ENCODE measurements at places on chromosomes 13 and 19.

- DNase-seq: peak; percentile 61
These were observed 475.8 kb downstream of the FOXO1 start for GRCh38 chr13:40190641-40191100.

GRCh38 chr13:49450105-49450819 lies 6.2 kb downstream of the SETDB2 start:
- no peak for DNase-seq

DNA sequence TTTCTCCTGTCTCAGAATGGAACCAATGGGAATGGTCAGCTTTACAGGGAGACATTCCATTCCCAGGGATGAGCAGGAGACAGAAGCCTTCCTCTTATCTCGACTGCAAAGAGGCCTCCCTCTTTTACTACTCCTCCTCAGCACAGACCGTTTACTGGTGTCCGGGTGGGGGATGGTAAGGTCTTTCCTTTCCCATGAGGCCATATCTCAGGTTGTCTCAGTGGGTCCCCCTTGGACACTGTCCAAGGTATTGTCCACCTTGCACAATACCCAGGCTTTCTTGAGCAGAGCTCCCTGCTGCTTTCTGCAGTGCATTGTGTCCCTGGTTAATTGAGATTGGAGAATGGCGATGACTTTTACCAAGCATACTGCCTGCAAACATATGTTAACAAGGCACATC lies 7.5 kb upstream of the ZNF808 start:
- DNase-seq: no peak

- peak; percentile 32 for DNase-seq
These were observed 848 bp upstream of the CEBPA start for GRCh38 chr19:33302974-33303790.

DNA sequence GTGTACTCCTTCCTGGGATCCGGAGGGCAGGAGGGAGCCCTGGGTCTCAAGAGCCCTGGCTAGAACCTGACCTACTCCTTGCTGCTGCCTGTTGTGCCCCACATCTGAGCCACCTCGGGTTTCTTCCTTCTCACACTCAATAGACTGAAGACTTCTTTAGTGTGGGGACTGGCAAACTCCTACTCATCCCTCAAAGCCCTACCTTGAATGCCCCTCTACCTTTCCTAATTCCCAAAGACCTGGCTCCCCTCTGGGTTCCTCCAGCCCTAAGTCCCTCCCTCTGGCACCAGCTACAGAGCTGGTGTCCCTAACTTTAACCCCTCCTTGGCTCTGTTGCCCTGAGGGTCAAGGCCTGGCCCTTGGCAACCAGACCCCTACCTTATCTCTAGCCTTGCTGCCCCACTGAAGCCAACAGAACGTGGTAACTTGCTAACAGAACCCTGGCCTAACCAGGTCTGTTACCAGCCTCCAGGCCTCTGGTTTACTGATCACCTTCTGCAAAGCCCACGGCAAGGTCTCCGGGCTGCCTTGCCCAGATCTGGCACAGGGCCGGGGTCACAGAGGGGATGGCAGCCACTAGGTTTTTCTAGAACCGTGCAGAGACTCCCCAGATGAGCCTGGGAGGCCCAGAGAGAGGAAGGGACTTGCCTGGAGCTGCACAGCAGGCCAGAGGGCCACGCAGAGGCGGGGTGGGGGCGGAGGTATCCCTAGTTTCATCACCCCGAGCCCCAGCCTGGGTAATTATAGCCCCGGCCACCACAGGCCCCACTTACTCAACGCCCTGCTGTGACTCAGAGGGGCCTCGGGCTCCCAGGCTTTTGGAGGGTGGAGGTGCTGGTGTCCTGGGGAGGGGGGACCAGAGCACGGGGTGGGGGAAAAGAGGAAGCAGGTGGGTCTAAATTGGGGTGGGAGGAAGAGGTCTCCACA lies 15.3 kb downstream of the ZBTB7A start:
- DNase-seq: no peak

GRCh38 chr13:86882107-86882506 lies 789.1 kb upstream of the SLITRK5 start:
- no peak for DNase-seq

DNA sequence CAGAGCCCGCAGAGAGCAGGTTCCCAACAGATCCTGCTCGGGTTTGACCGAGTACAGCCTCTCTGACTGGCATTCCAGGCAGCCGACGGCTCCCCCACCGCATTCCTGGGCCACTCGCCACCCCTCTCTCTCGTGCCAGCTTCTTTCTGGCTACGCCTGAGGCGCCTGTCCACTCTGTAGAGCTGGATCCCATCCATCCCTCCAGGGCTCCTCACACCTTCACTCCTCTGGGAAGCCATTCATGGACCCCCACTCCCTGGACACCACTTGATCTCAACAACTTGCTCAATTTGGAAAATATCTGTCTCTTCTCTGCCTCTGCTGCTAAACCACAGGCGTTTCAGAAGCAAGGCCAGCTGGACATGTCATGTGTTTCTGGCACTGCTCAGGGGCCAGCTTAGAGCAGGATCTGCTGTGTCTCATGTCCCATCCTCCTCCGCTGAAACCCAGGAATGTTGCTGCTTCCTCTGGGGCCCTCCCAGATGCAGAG lies 30.6 kb upstream of the ATP1A3 start:
- peak; percentile 19 for DNase-seq

DNA sequence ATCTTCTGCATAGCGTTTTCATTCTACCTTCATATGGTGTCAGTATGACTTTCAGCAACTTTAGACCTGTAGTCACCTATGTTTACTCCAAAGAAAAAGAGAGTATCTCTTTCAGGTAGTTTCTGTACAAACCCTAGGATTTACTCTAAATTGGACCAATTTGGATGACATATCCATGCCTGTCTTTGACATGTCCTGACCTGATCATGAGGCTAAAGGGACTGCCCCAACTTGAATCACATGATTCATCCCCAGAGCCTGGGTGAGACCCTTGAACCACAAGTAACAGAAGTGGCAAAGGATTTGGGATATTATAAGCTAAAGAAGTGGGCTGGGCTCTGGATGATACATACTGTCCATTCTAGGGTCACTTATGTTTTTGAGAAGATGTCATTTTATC lies 124.5 kb upstream of the CSNK1A1L start:
- DNase-seq: no peak

Measured in kidney glomerular epithelial cell (primary cell).